ENCODE measurements at places on chromosomes 7 and 10.

DNA sequence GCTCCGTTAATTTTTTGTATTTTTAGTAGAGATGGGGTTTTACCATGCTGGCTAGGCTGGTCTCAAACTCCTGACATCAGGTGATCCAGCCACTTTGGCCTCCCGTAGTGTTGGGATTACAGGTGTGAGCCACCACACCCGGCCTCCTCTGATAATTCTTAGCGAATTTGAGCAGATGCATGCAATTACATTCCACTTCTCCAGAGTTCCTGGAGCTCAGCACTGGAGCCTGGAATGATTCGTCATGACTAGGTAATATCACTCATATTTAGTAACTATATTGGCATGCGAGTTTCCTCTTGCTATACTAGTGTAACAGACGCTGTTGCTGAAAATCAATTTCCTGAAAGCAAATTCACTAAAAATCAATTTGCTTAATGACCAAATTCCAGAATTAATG lies 86.8 kb downstream of the MKX start:
- DNase-seq, result peak; percentile 65

DNA sequence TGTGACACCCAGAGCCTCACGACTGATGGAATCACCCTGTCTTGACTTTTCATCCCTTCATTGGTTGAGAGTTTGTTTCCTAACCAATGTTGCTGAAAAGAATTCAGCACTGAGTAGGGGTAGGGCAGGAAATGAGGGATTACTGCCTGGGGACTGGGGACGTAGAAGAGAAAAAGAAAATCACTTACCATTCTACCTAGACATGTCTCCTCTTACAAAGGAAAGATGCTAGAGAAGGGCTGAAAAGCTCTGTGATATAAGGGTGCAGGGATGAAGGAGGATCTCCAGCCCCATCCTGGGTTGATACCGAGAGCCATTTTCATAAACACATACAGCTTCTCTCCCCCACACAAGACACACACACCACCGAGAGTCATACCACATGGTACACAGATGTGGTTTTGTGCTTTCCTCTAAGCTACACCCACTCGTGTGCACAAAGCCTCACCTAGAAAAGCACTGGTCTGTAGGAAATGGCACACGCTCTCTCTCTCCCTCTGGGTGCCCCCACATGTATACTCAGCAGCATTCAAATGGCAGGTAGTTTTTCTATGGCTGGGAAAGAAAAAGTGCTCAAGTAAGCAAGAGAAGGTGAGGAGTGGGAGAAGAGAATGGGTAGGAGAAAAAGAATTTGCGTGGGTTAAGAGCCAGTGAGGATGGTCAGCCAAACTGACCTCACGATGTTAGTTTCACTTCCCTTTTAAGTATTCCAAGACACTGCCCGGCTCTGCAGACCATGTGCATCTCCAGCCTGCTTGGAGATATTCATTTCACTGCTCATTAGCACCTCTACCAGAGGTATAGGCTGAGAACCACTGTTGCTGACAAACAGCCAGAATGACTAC lies 85.8 kb downstream of the CALD1 start:
- peak; percentile 78 for DNase-seq

- DNase-seq, result no peak
These were observed 101.4 kb downstream of the PPP1R17 start for GRCh38 chr7:31788445-31788844.

GRCh38 chr10:120517881-120518484 lies 61.0 kb downstream of the PLPP4 start:
- DNase-seq, result no peak

GRCh38 chr7:8217200-8218068 lies 44.5 kb downstream of the ICA1 start:
- peak; percentile 34 for DNase-seq

DNA sequence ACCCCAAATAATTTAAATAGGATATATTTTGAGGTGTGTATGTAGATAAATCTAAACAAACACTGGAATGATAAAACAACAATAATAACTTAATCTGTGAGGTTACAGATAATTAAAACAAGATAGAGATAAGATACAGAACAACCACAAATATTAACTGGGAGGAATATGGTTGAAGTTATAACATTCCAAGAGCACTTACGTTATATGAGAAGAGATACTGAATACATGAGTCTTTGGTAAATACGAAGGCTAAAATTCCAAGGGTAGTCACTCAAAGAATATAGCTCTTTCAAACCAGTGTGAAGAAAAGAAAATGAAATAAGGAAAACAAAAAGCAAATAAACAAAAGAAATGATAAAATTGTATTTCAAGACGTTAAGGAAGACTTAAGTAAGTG lies 76.0 kb upstream of the MYO3A start:
- no peak for DNase-seq

DNA sequence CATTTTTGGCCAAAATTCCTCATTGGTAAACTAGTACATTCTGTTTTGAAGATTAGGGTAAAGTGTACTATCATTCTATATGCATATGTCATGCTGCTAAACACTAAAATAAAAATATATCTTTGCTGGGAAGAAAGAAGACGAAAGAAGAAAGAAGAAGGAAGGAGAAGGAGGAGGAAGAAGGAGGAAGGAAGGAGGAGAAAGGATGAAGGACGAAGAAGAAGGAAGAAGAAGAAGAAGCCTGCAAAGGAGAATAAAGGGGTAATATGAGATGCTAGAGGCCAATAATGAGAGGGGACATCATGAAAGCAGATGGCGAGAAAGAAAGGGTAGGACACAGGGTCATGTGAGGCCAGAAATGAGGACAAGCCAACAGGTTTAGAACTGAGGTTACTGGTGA lies 8.0 kb downstream of the SLC25A13 start:
- DNase-seq, result no peak

GRCh38 chr7:154984601-154985188 lies 18.2 kb downstream of the PAXIP1 start:
- DNase-seq, result peak; percentile 17

DNA sequence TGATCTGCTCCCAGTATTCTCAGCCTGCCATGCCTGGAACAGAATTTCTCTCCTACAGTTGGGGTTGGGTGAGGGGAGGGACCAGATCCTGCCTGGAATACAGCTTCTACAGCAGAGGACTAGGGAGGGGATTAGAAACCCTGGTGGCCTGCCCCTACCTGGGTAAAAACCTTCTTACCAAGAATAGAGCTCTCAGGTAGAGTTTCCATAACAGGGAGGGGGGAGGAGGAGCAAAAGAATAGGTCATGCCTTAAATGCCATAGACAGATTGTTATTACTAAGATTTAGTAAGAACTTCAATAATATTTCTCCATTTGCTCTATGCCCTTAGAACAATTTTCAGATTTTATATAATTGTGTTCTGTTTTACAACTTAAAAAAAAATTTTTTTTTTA lies 33.5 kb upstream of the TSPAN33 start:
- DNase-seq, result no peak

GRCh38 chr10:2619472-2619871 lies 447.9 kb upstream of the PFKP start:
- DNase-seq, result no peak

- DNase-seq, result no peak
These were observed 33.8 kb upstream of the LOXL4 start for GRCh38 chr10:98301664-98302319.

DNA sequence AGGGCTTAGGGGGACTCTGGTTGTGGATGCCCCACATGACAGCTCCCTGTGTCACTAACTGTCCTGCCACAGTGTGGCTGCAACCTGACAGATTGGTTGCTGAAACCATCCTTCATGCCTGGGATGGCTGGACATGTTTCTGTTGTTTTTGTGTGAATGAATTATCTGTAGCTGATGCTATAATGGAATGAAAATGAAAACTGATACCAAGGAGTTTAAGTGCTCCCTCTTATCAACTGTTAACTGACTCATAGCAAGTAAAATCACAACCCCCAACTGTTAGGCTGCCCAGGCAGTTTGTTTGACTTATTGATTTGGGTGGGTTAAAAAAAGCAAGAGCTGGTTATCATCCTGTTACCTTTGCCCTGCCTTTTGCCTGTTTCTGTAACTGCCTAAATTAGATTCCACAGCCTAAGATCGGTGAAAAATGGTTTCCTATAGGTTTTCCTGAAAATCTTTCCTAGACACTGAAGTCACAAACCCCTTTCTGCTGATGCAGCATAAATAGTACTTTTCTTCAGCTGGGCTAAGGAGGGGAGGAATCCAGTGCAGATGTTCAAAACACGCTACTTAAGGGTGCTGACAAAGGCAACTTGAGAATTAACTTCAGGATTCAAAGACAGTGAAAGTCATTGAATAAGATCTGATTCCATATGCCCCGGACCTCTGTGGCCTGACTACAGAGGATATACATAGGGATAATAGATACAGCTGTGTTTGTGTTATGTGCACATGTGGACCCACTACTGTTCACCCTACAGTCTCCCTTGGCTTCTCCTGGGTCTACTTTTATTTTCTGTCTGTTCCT lies 5.7 kb downstream of the FRAT2 start:
- DNase-seq, result no peak

DNA sequence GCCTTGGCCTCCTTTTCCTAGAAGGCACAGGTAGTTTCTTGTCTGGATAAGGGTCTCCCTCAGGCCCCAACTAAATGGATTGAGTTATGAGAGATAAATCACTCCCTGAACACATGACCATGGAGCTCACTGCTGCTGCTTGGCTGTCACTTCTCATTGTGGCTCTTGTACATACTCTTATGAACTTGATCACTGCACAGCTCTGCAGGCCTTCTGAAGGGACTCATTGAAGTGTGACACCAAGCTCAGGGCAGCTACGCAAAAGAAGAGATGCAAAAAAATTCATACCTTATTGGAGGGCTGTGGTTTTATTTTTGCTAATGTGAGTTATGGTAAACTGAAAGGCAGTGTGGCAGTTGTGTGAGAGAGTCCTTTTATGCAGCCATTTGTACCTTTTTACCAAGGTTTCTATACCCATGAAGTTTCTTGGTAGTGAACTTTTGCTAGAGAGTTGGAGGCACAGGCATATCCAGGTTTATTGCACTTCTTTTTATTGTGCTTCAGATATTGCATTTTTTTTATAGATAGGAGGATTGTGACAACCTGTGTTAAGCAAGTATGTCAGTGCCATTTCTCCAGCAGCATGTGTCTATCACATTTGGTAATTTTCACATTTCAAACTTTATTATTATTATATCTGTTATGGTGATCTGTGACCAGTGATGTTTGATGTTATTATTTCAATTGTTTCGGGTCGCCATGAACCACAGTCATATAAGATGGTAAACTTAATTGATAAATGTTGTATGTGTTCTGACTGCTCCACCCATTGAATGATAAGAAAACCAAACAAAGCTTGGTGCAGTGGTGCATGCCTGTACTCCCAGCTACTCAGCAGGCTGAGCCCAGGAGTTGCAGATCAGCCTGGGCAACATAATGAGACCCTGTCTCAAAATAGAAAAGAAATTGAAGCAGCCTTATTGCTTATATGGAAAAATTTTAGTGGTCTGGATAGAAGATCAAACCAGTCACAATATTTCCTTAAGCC lies 100.6 kb downstream of the LRRC4 start:
- no peak for DNase-seq

DNA sequence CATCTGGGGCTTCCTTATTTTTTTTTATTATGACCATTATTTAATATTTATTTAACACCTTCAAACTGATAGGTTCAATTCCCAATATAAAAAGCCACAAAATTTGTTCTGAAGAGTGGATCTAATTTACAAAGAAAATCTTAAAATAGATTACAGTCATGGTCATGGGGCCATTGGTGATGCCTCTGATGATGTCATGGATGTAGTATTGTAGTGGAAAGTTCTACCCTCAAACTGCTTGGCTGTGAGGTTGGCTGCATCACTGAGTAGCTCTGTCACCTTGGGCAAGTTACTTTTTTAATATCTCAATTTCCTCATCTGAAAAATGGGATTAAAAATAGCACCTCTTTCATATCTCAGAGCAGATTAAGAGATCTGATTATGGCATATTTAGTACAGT lies 128.5 kb downstream of the DKK1 start:
- DNase-seq, result peak; percentile 75

- DNase-seq, result no peak
These were observed 1211.3 kb downstream of the REEP3 start for GRCh38 chr10:64732372-64732957.
